ENCODE measurements at places on chromosomes 1 and 21.

GRCh38 chr1:229128066-229128608 is 142.8 kb upstream of the RAB4A start:
- no peak for DNase-seq

DNA sequence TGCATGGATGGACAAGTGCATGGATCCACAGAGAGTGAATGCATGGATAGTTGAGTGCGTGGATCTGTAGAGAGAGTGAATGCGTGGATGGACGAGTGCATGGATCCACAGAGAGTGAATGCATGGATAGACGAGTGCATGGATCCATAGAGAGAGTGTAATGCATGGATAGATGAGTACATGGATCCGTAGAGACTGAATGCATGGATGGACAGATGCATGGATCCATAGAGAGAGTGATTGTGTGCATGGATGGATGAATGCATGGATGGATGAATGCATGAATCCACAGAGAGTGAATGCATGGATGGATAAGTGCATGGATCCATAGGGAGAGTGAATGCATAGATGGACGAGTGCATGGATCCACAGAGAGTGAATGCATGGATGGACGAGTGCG is 153.8 kb downstream of the PCBP3 start:
- no peak for DNase-seq

- DNase-seq = no peak
These were observed 40.2 kb downstream of the TBX19 start for GRCh38 chr1:168320800-168321450.

DNA sequence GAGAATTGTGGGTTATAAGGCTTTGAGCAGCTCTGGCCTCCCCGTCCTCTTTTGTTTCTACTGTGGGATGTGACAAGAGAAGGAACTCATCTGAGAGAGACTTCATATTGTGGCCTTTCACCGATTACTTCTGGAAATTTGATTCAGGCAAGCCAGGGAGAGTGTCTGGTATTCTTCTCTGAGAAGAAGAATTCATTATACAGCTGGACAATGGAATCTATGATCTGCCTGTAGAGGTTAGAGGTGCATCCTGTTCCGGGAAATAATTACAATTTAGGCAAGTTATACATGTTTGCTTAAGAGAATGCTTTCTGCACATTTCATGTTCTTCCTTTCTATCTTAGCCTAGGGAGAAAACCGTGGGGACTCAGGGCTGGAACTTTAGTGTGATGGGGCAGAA is 12.8 kb upstream of the RNU1-2 start:
- DNase-seq = no peak

- DNase-seq = no peak
These were observed 20.7 kb downstream of the FNBP1L start for GRCh38 chr1:93468662-93469061.

DNA sequence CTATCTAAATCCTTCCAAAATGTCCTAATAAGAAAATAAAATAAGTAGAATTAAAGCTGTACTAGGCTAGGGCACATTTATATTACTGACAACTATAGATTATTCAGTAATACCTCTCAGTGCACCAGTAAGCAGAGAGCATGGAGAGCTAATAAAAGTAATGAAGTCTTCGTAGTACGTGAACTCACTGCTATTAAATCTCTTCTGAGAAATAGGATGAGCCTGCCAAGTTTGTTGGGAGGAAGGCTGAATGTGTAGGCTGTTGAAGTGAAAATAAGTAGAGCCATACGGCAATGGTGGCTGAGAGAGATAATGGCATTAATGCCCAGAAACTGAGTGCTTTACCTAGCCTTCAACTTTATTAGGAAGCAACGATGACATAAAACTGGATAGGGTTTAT is 73.9 kb upstream of the NR5A2 start:
- DNase-seq = no peak

DNA sequence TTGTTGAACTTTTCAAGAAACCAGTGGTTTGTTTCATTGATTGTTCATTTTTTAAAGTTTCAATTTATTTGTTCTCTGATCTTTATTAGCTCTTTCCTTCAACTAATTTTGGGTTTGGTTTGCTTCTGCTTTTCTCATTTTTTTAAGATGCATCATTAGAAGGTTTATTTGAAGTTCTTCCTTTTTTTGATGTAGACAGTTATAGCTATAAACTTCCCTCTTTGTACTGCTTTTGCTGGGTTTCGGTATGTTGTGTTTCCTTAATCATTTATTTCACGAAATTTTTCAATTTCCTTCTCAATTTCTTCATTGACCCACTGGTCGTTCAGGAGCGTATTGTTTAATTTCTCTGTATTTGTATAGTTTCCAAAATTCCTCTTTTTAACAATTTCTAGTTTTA is 133.3 kb upstream of the GPR52 start:
- no peak for DNase-seq

DNA sequence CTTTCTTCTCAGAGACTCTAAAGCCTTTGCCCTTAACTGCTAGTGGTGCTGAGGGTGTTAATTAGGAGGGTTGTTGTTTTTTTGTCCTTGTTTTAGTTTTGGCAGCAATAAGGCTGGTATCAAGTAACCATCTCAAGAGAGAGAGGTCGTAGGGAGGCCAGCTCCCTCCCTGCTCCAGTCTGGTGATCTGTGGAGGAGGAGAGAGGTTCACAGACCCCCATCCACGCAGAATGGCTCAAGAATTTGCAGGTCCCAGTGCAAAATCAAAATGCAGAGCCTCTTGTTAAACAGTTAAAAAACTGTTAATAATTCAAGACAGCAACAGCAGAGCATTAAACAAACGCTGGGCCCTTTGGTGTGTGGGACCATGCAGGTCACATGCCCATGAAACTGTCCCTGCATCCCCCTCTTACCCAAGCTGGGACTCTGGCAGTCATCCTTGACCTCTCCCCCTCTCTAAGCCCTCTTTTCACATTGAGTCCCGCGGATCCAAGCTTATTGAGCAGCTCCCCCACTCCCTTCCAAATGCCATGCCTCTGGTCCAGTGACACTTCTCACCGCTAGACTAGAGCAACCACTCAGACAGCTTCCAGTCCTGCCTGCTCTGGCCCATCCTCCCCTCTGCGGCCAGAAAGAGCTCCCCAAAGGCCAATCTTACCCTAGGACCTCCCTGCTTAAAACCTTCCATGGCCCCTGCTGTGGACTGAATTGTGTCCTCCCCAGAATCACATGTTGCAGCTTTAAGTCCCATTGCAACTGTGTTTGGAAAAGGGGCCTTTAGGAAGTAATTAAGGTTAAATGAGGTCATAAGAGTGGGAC is 47.7 kb upstream of the RPL11 start:
- no peak for DNase-seq

DNA sequence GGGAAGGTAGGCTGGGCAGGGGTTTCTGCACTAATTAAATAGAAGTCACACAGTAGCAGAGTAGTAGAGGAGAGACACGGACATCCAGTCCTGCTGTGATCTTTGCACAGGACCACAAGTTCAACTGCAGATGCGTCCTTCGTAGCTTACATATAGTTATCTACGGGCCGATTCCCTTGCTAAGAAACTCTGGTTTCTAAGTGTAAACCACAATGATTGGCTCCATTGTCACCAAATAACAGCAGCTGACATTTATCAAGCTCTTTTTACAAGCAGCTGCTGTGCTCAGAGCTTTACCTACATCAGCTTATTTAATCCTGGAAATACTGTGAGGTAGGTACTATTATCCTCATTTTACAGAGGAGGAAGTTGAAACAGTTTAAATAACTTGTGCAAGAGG is 3.1 kb downstream of the SLC45A3 start:
- no peak for DNase-seq

- DNase-seq = no peak
These were observed 68.0 kb upstream of the CYP2J2 start for GRCh38 chr1:59994302-59995198.

GRCh38 chr1:88204612-88205167 is 479.4 kb upstream of the PKN2 start:
- DNase-seq = no peak

DNA sequence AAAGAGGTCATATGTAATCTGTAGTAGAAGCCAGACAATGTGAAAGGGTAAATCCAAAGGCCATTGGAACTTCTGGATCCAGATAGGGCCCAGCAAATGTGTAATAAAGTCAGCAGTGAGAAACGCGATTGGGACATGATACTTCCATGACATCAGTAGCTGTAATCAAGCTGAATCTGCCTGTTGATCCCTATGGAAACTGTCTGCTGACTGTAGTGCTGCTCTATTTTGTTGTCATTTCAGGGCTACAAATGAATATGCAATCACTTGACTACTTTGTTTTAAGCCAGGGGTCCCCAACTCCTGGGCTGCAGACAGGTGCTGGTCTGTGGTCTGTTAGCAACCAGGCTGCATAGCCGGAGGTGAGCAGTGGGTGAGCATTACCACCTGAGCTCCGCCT is 46.0 kb upstream of the RHOU start:
- no peak for DNase-seq

GRCh38 chr1:211908951-211909350 is 78.4 kb upstream of the LPGAT1 start:
- no peak for DNase-seq

DNA sequence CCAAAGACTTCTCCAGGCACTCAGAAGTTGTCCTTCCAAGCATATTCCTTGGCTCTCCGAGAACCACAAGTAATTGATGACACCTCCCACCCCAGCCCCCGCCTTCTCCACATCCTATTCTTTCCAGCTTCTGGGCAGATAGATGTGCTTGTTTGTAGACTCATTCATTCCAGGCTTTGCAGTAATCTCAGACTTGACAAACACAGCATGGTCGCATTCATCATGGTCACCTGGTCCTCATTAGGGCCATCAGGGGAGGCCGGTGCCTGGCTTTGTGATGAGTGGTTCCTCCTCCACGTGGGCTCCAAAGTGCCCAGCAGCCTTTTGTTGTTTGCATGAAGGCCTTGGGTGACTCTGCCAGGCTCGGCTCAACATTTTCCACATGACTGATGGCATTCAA is 28.5 kb upstream of the KCNE2 start:
- no peak for DNase-seq

- DNase-seq = no peak
These were observed 53.4 kb downstream of the MPZL1 start for GRCh38 chr1:167775178-167775577.

GRCh38 chr1:113929750-113930498 is 800 bp downstream of the HIPK1 start:
- DNase-seq = peak; percentile 83

GRCh38 chr1:52357397-52357796 is 8.6 kb downstream of the CC2D1B start:
- no peak for DNase-seq

DNA sequence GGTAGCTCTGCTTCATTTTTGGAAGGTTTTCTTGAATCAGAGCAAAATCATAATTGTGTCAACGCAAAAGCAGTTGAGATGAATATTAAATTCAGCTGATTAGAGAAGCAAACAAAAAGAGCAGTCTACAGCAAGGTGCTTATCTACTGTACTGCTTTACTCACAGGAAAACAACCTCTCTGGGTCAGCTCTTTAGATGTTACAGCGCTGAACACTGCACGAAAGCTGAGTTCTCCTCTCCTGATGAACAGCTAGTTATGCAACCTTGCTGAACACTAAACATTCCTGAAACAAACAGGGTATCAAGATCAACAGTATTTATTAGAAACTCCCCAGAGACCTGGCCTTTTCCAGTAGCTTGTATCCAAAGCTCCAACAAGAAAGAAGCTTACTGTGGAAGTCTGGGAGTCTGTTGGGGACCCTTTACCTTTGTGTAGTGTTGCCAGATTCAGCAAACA is 41.3 kb downstream of the TBCE start:
- DNase-seq = no peak

GRCh38 chr1:160657250-160657781 is 10.5 kb upstream of the SLAMF1 start:
- no peak for DNase-seq

DNA sequence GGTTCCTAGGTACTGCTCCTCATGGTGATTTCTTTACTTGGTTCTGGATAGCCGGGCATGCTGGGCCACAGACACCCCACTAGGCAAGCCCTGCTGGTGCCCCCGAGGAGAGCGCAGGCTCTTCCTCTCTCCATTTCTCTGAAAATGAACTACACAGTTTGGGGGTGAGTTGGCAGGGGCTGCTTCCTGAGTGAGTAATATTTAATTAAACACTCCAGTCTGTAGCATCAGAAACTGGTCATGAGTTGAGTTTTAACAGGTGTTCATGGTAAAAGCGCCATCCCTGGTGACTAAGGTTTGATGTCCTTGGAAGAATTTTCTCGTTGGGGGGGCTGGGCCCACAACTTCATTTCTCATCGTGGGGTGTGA is 1.7 kb downstream of the SPSB1 start:
- no peak for DNase-seq

DNA sequence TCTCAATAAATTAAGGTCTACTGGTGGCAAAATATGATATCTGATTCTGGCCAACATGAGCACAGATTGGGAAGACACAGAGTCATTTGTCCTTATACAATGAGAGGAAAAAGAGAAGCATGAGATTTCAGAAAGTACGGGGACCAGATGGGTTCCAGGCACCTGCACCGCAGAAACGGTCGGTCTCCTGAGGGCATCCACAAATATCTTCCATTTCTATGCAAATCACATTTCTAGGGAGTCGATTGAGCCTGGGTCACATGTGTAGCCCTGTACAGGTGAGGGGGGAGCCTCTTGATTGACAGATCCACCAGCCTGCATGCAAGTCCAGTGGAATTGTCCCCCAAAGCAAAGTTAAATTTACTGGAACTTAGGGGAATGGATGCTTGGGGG is 415.6 kb downstream of the NPHP4 start:
- DNase-seq = no peak

- no peak for DNase-seq
These were observed 66.3 kb upstream of the KIF1B start for GRCh38 chr1:10143961-10144485.

- DNase-seq = no peak
These were observed 14.5 kb downstream of the SAMD11 start for GRCh38 chr1:938088-938683.

- DNase-seq = no peak
These were observed 293.6 kb downstream of the PTPRC start for GRCh38 chr1:198932351-198932991.

GRCh38 chr1:10586125-10586524 is 111.4 kb downstream of the PEX14 start:
- no peak for DNase-seq

DNA sequence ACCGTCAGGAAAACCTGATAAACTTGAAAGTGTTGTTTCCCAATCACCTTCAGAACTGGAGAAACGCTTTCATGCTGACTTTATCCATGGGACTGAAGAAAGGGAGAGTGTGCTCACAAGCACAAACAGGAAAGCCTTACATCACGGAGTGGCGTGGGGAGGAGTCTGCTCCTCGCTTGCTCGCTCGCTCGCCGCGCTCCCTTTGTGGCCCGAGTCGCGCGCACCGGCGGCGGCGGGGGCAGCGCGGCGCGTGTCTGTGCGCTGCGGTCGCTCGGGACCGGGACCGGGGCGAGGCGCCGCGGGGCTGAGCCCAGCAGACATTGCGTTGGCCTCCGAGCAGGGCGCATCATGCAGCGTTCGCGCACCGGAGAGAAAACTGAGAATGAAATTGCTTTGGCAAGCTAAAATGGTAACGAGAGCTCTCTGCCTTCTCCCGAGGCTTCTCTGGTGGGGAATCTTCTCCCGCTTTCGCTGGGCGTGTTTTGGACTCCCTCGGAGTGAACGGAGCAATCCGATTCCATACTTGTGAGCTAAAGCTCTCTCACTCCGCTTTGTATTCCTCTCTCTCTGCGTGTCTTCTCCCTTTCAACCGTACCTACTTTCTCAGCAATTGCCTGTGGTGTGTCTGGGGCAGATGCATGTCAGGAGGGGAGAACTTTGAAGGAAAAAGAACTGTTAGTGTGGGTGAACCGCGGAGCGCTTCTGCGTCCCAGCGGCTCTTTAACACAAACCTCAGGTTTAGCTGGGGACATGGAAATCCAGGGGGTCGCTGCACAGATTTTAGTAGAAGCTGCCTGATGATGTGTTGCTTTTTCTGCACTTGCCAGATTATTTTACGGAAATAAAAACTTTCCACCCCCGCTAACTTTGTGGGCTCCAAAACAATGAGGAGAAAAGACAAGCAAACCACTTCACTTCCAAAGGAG is at the start of gene RGL1:
Gene RGL1 (plus strand): TSS at position 205 of the 926 bp plus-strand sequence. CDS start 178 bp downstream, at position 383.
- DNase-seq = no peak
